CD8-positive, alpha-beta T cell (primary cell): ENCODE measurements at places on chromosomes 4 and X. TPM values are rescaled to one million over a fixed set of nuclear protein-coding genes. Genes with fewer than 3 reads are reported as not detected.

GUCY1B1 gene
- total RNA-seq: not detected

KCND1 gene
- total RNA-seq: 1.2 TPM

SFRP2 gene
- not detected for total RNA-seq

GATA1 gene
- not detected for total RNA-seq

C4orf50 gene
- 0.22 TPM for total RNA-seq

EGFL6 gene
- not detected for total RNA-seq

HS6ST2 gene
- total RNA-seq: not detected

TRAM1L1 gene
- total RNA-seq: not detected

UGT2A1 gene
- not detected for total RNA-seq

ATP11C gene
- total RNA-seq: 14.7 TPM

STBD1 gene
- not detected for total RNA-seq

LRBA gene
- total RNA-seq: 45.3 TPM

SMIM10L2A gene
- 1.4 TPM for total RNA-seq

DBET gene
- not detected for total RNA-seq

PNCK gene
- total RNA-seq: 0.68 TPM

NFXL1 gene
- total RNA-seq: 6.5 TPM

TRPC5OS gene
- not detected for total RNA-seq

PRR32 gene
- not detected for total RNA-seq

CLOCK gene
- total RNA-seq: 3.7 TPM

SEL1L3 gene
- 33.7 TPM for total RNA-seq

KLHL2 gene
- 17.5 TPM for total RNA-seq

DAPP1 gene
- total RNA-seq: 3.6 TPM

IL2RG gene
- total RNA-seq: 197 TPM

TCEAL8 gene
- 11.3 TPM for total RNA-seq

GCNA gene
- total RNA-seq: 2.5 TPM

HSFX1 gene
- not detected for total RNA-seq

LRP2BP gene
- total RNA-seq: 3.0 TPM

TRO gene
- total RNA-seq: 0.76 TPM

NUP62CL gene
- 0.65 TPM for total RNA-seq

APLN gene
- total RNA-seq: not detected

PAGE5 gene
- not detected for total RNA-seq

TKTL2 gene
- not detected for total RNA-seq

PPEF2 gene
- 0.30 TPM for total RNA-seq

ARMCX6 gene
- 46.4 TPM for total RNA-seq

EIF4E gene
- 68.5 TPM for total RNA-seq

ANK2 gene
- not detected for total RNA-seq

MAGEB3 gene
- total RNA-seq: not detected

CT45A1 gene
- total RNA-seq: not detected

FBXO8 gene
- total RNA-seq: 17.8 TPM

CWH43 gene
- not detected for total RNA-seq

SLC25A43 gene
- total RNA-seq: 1.4 TPM

UCP1 gene
- not detected for total RNA-seq

FGFR3 gene
- total RNA-seq: not detected

CRLF2 gene
- total RNA-seq: not detected

KLF3 gene
- total RNA-seq: 181 TPM

CXCL5 gene
- not detected for total RNA-seq

RASSF6 gene
- total RNA-seq: not detected

ADAM29 gene
- total RNA-seq: not detected

STPG2 gene
- total RNA-seq: not detected

COL25A1 gene
- total RNA-seq: 0.71 TPM

RNF175 gene
- total RNA-seq: 0.58 TPM

HDX gene
- total RNA-seq: not detected

TMSB15A gene
- total RNA-seq: not detected

REPS2 gene
- 0.11 TPM for total RNA-seq

STX18 gene
- total RNA-seq: 15.6 TPM

ADGRG4 gene
- total RNA-seq: not detected
